LoVo (cell line): ENCODE measurements at places on chromosomes 16 and 17.

DNA sequence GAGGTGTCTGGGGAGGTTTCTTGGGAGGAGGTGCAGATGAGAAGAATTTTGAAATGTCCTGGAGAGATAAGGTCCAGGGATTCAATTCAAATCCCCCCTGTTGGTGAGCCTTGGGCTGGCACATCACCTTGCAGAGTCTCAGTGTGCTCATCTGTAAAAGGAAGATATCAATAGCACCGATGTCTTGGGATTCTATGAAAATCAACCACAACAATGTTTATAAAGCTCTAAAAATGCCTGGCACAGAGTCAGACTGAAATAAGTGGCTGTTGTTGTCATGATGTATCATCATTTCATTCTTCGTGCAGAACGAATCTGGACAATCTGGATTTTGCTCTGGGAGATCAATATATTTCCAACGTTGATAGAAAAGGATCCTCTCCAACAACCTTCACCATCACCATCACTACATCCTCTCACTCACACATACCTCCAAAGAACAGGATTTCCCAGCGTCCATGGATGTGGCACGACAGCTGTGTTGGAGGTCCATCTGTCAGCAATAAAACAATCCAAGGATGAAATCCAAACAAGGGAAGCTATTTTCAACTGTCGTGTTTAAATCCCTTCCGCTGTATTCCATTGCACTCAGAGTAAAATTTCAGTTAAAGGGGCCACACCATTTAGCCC, 393.7 kb upstream of the DYNLRB2 start:
- no peak for DNase-seq

DNA sequence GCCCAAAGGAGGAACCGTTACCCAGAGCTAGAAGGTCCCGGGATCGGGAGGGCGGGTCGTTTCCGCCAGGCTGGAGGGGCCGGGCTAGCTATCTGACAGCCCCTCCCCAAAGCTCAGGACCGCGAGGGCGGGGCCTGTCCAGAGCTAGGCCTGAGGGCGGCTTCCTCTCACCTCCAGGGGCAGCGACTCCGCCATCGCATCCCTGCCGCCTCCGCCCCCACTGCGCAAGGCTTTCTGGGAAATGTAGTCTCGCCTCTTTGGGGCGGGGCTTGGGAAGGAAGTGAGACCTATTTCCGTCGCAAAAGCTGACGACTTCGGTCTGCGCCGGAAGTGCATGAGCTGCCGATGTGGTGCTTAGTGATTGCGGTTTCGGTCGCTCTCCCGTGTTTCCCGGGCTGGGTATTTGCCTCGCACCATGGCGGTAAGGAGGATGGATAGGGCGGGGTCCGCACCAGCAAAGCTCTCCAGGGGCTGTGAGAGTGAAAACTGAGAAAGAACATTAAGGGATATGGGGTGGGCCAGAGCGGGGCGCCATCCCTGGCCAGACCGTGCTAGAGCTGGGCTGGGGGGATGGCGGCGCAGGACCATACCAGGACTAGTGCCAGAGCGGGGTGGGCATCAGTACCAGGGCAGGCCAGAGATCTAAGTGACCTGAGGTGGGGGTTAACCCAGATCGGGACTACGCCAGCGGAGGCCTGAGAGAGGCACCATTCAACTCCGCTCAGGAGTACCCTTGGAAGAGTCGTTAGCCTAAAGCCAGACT, at the start of gene TMEM208:
Gene TMEM208 (plus strand): TSS at position 327 of the 763 bp plus-strand sequence. CDS start 89 bp downstream, at position 416.
- DNase-seq: peak; percentile 97

GRCh38 chr16:50697881-50698767, 4.7 kb downstream of the NOD2 start:
- DNase-seq: no peak

DNA sequence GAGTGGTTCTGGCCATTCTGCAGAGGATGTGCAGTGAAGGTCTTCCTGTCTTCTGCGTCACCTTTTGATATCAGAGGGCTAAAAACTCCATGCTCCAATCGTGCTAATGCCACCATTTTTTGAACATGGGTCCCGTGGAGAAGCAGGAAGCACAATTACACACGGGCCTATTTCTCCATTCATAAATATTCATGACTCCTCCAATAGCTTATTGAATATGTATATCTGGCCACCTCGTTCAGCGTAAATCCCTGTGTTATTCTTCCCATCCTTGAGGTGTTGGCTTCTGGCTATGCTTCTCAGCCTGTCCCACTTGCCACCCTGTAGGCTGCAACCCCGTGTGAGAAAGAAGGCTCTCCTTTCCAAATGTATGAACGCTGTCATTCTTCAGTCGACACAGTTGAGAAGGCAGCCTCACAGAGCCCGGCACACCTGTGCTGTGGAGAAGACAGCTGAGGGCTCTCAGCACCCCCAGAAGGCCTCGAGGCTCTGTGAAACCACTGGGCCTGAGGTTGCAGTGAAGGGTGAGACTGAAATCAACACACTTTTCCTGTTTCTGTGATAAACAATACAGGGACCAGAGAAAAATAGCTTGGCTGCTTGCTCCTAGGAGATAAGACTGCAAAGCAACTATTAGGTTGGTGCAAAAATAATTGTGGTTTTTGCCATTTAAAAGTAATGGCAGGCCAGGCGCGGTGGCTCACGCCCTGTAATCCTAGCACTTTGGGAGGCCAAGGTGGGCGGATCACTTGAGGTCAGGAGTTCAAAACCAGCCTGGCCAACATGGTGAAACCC, 4.9 kb upstream of the ANKRD40CL start:
- DNase-seq: no peak

GRCh38 chr16:70653809-70654771, 7.7 kb downstream of the IL34 start:
- peak; percentile 77 for DNase-seq

GRCh38 chr16:52320930-52321439, 226.0 kb downstream of the TOX3 start:
- no peak for DNase-seq

- DNase-seq: no peak
Measured at GRCh38 chr16:24552705-24553246, 13.4 kb downstream of the RBBP6 start.

GRCh38 chr16:26963109-26963508, 103.6 kb upstream of the C16orf82 start:
- no peak for DNase-seq

DNA sequence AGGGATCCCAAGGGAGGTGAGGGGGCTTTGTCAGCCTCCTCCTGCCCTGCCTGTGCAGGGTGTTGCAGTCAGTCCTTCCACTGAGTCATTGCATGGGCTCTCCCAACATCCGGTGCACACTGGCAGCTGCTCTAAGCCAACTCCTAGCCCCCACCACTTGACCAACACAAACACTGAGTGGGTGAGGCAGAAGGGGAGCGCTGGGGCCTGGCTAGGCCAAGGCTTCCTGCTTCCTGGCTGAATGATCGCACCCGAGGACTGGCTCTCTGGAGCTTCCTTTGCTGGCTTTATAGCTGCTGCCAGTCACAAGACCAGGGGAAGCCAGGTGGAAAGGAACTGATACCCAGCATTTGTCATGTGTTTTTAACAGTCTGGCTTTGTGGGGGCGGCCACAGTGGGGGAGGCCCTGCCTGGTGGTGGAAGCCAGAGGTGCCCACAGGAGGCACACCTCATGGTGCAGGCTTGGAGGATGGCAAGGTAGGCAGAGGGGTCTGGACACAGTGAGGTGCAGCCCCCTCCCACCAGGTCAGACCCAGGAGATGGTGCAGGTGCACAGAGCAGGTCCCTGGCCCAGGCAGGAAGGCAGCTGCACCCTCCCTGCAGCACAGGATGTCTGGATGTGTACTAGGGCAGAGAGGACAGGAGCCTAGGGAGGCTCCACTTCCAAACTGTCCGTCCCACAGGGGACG, 6.8 kb downstream of the MPG start:
- DNase-seq: no peak

DNA sequence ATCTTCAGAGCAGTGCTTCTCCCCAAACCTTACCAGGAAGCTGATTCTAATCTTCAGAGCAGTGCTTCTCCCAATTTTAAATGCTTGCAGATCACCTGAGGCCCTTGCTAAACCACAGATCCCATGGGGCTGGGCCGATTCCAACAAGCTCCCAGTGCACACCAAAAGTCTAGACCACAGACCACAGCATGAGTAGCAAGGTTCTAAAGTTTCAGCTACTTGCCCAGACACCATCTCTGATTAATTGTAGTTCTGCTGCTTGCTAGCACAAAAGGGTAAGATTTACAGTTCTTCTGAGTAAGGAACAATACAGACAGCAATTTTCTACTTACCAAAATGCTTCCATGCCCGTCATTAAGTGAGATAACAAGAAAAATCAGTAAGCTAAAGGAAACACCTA, 12.2 kb downstream of the CLEC3A start:
- no peak for DNase-seq

GRCh38 chr17:81735264-81736102, 23.4 kb downstream of the SLC25A10 start:
- no peak for DNase-seq

- DNase-seq: no peak
Measured at GRCh38 chr16:74561626-74562025, 45.3 kb downstream of the GLG1 start.

- DNase-seq: no peak
Measured at GRCh38 chr16:10752843-10753523, 9.3 kb downstream of the NUBP1 start.

- no peak for DNase-seq
Measured at GRCh38 chr16:89737341-89738071, 16.2 kb downstream of the ZNF276 start.

- no peak for DNase-seq
Measured at GRCh38 chr17:5331506-5331905, 49.4 kb downstream of the RABEP1 start.

DNA sequence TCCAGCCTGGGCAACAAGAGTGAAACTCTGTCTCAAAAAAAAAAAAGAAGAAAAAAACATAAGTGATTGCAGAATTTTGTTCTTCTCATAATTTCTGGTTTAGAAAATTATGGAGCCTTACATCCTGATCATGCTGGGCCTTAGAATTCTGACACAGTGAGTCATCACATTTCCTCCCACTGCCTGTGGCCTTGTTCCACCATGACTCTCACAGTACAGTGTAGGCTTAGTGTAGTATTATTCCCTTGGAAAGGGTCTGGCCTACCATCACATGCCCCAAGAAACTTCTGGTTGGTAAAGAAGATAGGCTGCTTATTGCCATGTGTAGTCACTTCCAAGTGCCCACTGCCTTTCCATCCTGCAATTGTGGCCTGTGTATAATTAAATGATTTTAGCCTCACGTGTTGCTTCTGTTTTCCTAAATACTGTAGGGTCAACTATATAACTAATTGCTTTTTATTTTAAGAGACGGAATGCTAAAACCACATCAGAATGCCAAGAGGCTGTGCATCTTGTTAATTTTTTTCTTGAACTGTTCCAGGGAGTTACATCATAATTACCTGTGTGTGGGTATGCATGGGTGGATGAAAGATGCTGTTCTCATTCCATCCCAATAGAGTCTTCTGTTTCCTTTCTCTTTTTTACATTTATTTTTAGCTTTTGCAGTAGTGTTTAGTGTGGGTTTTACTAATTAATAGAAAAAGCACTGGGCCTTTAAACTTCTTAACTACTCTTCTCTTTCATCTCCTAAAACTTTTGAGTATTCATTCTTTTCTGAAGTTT, 25.9 kb downstream of the OGFOD1 start:
- DNase-seq: peak; percentile 30

DNA sequence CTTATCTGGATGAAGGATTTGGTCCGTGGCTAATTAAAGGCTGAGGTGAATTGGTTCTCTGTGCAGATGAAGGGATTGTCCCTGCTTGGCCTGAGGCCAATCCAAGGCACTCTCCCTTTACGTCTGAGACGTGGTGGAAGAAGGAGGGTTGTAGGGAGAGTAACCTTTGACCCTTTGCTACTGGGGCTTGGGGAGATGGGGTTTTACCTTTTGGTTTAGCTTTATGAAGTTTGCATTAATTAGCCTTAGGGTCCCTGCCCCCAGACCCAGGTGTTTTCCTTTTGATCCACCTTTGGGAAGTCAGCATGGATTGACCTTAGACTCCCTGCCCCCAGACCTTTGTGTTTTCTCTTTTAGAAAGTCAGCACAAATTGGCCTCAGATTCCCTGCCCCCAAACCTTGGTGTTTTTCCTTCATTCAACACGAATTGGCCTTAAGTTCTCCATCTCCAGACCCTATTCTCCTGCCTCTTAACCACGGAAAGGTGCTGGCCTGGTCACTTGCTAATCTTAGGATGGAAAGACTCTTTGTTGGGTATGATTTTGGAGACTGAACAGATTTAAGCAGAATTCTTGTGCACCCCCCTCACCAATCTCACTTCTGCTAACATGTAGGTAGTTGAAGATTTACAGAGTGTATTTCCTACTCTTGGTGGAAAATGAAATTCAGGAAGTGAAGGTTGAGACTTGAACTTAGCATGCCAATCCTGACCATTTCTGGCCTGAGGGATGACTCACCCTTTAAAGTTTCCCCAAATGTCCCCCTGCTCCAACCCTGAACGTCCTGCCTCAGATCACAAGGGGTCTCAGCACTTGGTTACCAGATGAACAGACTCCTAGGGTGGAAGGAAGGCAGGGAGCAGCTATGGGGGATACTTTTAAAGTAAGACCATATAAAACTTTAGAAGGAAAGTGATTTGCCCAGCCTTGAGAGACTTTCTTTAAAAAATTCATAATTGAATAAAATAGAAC, 23.1 kb upstream of the MMD start:
- no peak for DNase-seq
